T-cell (primary cell): ENCODE measurements at places on chromosomes 1 and 21.

DNA sequence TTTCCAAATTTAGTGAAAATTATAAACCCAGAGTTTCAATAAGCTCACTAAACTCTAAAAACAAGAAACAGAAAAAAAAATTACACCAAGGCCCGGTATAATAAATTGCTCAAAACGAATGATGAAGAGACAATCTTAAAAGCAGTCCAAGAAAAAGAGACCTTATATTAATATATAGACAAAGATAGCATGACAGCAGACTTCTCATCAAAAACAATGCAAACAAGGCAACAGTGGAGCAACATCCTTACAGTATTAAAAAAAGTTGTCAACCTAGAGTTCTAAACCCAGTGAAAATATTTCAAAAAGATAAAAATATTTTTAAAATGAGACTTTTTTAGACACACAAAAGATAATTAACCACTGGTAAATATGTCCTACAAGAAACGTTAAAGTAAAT, 46.7 kb downstream of the KIFAP3 start:
- DNase-seq, result no peak

GRCh38 chr1:157099633-157100009, at the start of gene ETV3L:
ETV3L (minus strand) TSS chr1:157099808; CDS start chr1:157099523, 285 bp downstream.
- no peak for DNase-seq

GRCh38 chr1:109818271-109818987, 54.7 kb upstream of the EPS8L3 start:
- no peak for DNase-seq

GRCh38 chr1:97271916-97272788, 550.6 kb downstream of the PTBP2 start:
- DNase-seq, result no peak

GRCh38 chr1:152227310-152227928, 3.4 kb upstream of the HRNR start:
- no peak for DNase-seq

GRCh38 chr21:34845521-34846451, 177.0 kb downstream of the CLIC6 start:
- no peak for DNase-seq

DNA sequence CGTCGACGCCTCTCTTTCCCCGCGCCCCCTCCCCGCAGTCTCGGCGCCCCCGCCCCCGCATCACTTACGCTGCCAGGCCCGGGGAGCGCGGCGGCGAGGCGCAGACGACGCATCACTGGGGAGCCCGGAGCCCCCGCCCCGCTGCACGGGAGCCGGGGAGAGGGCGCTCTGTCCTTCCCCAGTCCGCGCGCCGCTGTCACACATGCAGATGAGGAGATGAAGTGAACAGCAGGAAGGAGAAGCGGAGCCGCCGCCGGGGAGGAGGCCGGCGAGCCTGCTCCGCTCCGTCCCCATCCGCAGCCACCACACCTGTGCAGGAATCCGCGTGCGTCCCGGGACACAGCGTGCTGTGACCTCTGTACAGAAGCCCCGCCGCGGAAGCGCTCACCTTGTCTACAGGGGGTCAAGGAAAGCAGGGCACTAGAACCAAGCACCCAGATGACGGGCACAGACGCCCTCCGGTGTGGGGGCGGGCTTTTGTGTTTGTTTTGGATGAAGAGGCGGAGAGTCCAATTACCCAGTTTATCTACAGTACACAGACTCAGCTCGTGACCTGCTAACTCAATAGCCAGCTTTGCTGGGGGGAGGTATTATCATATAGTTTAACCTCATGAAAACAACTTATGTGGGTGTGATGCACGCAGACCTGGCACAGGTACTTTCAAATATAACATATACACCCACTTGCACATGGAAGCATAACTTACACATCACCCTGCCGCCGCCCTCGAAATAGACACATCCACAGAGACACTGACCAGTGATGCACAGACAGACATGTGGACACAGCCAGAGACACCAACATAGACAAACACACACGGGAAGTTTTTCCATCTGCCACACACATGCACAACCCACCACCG, 12.4 kb downstream of the KLHDC8A start:
- no peak for DNase-seq

DNA sequence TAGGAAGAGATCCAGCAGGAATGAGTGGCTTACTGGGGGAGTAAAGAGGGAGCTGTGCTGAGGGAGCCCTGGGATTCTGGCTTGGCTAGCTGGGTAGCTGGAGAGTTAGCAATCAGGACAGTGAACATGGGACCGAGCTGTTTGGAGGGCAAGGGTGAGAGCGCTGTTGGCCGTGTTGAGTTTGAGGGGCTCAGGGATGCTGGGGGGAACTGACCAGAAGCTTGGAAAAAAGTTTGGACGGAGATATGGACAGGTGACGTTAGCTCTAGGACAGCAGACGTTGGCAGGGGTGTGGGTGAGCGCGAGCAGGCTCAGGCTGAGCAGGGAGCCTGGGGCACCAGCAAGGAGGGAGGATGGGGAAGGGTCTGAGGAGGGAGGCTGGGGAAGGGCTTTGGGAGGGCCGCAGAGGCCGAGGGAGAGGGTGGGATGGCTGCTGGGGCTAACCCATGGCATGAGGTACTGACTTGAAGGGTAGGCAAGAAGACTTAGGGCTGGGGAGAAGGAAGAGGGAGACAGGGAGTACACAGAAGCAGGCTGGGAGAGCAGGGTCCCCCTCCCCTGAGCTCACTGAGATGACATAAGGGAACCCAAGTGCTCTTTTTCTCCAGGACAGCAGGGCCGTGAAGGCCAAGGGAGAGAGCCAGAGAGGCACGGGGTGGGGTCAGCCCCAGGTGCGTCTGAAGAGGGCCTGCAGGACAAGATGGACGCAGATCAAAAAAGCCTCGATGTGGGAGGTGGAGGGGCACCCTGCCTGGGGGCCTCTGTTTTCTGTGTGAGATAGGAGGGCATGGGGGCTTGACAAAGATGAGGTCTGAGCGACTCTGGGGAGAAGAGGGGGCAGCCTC, 8.2 kb downstream of the SH2D2A start:
- DNase-seq, result no peak

DNA sequence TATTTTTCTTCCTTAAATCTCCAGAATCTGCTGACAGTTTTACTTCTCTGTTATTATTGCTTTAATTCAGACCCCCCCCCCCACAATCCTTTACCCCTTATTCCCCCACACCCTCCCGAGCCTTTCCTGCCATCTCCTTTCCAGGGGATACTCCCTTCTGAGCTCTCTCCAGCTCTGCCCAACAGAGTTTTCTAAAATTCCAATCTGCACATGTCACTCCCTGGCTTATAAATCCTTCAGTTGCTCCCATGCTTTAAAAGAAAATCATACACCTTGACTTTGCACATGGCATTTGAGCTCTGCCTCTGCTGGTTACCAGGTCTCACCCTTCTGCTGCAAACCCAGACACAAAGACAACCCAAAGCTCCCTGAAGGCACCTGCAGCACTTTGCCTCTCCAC, 11.7 kb upstream of the EPS8L3 start:
- no peak for DNase-seq

- no peak for DNase-seq
These were observed 57.9 kb downstream of the ZNF678 start for GRCh38 chr1:227621211-227621610.

- DNase-seq, result no peak
These were observed 43.4 kb upstream of the SLC19A2 start for GRCh38 chr1:169529068-169529642.

DNA sequence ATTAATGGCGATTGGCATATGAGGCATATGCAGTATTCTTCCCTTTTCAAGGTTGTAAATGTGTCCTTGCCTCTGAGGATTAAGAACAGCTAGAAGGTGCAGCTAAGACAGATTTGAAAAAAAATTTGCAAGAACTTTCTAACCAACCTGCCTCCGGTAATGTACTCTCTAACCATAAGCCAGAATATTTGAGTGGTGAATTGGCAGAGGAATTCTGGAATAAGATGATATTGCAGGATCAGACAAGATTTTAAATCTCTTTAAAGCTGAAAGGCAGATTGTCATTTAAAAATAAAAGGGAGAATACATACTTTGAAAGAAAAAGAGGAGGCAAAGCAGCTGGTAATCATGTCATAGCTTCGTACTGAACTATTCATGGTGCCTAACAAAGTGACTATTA, 29.2 kb downstream of the MROH9 start:
- no peak for DNase-seq

DNA sequence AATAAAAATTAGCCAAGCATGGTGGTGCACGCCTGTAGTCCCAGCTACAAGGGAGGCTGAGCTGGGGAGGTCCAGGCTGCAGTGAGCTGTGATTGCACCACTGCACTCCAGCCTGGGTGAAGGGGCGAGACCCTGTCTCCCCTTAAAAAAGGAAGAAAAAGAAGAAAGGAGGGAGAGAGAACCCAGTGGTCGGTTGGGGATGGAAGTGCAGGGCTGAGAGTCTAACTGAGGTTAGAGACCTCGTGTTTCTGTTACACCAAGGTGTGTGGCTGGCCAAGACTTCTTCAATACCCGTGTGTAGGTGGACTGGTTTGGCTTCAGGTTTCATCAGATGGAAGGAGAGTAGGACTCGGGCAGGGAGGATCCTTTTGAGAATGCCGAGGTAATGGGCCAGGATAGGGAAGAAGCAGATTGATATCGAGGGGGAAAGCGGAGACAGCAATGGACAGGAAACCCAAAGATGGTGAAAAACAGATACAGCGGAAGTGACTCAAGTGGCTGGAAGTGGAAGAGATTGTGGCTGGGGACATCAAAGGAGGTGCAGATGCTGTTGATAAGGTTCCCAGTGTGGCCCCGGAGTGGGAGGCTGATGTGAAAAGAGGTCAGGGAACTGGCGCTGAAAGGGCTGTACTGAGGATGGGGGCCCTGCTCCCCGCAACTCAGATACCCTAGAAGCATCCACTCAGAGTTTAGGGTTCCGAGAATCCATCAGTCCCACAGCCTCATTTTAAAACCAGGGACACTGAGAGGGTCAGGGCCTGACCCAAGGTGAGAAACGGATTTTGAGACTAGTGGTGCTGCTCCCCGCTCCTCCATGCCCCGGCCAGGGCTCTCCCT, 681 bp upstream of the UBXN10 start:
- peak; percentile 41 for DNase-seq

DNA sequence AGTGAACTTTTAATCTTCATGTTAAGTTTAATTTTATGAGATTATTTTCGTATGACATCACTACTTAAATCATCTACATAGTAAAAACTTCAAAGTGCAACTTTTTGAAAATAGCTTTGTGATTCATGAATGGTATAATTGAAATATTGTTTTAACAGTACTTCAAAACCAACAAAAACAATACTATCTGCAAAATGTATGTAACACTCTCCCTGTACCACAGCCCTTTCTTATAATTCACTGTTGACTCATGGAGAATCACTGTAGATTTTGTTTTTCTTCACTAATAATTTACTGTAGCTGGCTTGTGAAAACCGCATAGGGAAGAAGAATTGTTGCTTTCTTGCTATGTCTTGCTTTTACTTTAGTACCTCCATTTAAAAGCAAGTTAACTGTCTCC, 301.4 kb upstream of the ADAMTS5 start:
- no peak for DNase-seq

GRCh38 chr21:26421724-26422123, 151.4 kb downstream of the CYYR1 start:
- no peak for DNase-seq

DNA sequence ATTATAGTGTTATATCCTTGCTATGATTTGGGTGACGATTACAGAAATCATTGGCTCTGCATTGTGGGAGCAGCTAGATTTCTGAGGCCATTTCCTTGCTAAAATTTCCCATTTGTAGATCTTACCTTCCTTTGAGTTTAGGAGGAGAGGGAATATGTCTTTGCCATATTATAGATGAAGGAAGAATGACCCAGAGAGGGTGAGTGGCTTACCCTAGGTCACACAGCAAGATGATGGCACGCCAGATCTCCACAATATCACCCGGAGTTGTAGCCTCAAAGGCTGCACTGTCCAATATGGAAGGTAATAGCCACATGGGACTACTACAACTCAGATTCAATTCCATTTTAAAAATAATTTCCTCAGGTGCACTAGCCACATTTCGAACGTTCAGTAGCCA, 10.3 kb downstream of the CNTN2 start:
- no peak for DNase-seq

DNA sequence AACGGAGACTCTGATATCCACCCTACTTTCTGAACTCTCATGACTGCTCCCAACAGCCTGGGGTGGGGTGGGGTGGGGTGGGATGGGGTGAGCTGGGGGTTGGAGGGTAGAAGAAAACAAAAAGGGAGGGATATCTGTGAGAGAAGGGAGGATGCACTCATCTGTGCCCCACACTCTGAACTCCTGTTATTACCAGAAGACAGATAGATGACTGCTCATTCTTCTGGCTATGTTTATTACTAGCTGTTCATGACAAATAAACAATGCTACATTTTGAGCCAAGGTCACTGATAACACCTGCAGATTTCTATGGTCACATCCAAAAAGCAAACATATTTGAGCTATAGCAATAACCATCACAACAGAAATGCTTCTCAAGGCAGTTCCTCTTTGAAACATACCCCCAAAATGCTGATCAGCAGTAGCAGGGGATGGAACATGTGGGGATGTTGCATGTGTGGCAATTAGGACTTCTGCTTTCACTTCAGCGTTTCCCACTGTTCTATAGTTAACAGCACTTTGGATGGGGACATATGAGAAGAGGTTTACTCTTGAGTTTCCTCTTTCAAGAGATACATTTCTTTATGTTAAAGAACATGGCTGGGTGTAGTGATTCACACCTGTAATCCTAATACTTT, 43.3 kb downstream of the GPR3 start:
- DNase-seq, result no peak

DNA sequence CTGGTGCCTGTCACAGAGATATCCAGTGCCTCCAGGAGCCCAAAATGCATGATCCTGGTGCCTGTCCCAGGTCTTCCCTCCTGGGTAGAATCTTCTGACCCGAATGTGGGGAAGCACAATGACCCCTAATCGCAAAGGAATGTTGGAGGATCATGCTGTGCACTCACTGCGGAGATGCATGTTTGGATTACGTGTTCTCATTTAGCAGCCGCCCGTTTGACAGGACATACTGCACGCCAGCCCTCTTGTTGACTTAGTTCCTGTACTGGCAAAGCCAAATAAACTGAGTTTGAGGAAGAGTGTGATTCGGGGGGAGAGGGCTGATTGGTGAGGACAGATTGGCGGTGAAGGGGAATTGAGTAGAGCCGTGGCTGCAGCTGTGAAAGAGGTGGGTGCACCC, 85.9 kb upstream of the SIM2 start:
- no peak for DNase-seq
